ENCODE measurements at places on chromosomes 11 and 22.

GRCh38 chr11:72328366-72329224, 84.6 kb upstream of the PHOX2A start:
- no peak for DNase-seq

GRCh38 chr11:62004473-62004872, 37.0 kb upstream of the FTH1 start:
- no peak for DNase-seq

DNA sequence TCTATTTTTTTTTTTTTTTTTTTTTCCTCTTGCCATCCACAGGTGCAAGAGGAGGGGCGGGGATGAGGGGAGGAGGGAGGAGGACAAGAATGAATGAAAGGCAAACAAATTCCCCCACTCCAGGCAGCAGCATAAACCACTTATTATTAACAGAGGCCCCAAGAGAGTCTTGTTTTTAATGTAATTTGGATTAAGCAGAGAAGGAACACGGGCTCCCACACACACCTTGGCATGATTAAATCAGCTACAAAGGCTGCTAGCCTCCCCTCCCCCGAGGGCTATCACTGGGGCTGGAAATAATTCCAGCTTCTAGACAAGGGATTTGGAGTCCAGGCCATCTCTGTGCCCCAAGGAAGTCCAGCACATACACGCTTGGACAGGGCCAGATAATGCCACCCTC, 93.4 kb upstream of the DRD2 start:
- DNase-seq = no peak

DNA sequence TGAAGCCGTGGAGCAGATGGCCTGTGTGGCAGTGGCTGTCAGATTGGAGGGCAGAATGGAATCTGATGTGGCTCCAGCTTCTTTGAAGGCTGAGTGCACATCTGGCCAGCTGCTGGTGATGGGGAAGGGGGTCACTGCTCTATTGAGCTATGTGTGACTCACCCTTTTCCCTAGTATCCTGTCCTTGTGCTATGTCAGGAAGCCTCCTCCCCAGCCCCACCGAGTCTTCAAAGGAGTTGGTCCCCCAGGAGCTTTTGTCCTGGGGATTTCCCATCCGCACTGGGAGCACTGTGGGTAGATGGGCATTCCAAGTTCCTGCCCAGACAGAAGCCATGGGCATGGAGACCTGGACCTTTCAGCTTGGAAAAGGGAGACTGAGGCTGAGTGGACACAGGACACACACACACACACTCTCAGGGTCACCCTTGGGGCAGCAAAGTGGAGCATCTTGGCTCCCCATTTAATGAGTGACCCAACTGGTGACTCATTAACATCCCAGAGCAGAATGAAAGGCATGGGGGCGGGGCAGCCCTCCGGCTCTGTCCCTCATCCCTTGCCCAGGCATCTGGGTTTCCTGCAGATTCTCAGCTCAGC, 3.3 kb downstream of the SERPINH1 start:
- peak; percentile 37 for DNase-seq

GRCh38 chr11:72040491-72041363, 39.6 kb downstream of the NUMA1 start:
- DNase-seq = peak; percentile 79

- no peak for DNase-seq
Observed at GRCh38 chr22:23038902-23039301, 31.4 kb upstream of the GNAZ start.

GRCh38 chr11:27200779-27201453, 160.3 kb downstream of the BBOX1 start:
- no peak for DNase-seq

DNA sequence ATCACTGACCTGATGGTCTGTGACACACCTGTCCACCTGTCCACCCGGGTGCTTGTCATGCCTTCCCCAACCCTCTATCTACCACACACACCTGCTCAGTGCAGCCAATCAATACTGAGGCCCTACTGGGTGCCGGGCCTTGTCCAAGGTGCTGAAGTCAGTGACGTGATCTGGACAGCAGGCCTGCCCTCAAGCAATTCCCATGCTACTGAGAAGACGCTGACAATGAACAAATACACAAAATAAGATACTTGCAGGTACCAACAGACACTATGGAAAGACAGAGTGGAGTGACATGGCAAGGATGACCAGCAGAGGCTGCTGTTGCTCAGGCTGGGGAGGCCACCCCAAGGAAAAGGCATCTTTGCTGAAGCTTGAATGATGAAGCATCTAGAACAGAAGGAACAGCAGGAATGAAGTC, 21.2 kb downstream of the PLAAT3 start:
- DNase-seq = no peak

All from amniotic stem cell (primary cell).